HepG2 (cell line): ENCODE measurements at places on chromosomes 12 and 14. TPM values are rescaled to one million over a fixed set of nuclear protein-coding genes. Genes with fewer than 3 reads are reported as not detected.

GRCh38 chr12:2344885-2345284, 292.1 kb downstream of the CACNA1C start:
- DNase-seq = no peak

Gene CD69
- not detected in 2 replicates for total RNA-seq

DNA sequence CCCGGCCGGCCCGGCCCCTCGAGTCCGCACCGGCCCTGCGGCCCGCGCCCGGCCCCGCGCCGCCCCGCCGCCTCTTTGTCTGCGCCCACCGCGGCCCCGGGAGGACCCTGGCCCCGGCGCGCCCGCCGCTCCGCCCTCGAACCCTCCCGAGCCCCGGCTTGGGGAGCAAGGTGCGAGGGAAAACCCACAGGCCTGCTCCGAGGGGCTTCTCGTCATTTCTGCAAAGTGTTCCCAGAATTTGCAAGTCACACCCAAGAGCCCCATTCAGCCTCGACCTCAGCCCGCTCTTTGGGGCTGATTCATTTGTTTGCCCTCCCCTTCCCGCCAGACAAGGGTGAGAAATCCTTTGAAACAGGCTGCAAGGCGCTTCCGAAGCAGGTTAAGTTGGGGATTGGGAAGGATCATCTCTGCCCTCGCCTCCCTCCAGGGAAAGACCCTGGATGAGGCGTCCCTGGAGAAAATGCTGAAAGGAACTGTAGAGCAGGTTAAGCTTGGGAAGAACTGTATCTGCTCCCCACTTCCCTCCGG, 325 bp upstream of the CLIP1 start:
- DNase-seq = peak; percentile 49

DNA sequence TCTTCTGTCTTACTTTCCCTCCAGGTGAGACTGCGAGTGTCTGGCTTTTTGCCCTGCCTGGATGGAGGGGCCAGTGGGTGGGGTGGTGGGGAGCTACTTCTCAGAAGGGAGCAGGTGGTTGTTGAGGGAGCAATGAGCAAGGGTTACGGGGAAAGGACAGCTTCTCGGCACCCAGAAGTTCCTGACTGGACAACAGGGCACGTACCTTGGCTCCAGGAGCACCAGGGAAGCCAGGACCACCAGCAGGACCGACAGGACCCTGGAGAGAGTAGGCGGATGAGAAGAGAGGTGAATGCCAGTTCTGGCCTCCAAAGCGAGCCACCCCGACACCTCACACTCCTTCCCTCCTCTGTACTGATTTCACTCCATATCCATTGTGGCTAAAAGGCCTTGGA, 15.3 kb downstream of the COL2A1 start:
- no peak for DNase-seq

DNA sequence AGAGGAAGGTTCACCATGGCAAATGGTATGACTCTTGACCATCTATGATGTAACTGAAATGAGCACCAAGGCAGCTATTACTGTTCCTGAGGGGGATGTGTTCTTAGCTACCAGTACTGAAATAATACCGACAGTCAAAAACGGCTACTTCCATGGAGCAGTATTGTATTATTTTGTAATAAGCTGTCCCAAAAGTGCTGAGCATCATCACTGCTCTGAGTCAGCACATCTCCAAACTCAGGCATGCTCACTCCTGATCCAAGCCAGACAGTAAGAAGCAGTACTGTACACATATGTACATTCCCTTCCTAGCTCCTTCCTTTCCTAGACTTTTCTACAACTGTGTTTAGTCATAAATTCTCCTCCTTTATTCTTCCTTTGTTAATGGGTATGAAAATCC, 8.6 kb downstream of the VTI1B start:
- no peak for DNase-seq

DNA sequence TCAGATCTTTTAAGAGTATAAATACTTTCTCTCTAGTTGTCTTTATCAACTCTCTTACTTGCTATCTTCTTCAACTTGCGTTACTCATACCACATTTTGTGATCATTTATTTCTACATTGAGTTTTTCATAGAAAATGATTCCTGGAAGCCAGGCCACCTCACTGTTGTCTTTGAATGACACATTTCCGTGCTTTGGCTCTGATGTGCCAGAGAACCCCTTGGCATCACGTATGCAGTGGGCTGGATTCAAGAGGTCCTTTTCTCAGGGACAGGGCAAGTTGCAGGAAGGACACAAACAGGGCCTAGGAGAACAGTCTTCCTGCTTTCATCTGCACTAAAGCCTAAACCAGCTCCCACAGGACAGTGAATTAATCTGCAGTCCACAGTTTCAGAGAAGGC, 70.3 kb upstream of the PYGL start:
- DNase-seq = no peak

DNA sequence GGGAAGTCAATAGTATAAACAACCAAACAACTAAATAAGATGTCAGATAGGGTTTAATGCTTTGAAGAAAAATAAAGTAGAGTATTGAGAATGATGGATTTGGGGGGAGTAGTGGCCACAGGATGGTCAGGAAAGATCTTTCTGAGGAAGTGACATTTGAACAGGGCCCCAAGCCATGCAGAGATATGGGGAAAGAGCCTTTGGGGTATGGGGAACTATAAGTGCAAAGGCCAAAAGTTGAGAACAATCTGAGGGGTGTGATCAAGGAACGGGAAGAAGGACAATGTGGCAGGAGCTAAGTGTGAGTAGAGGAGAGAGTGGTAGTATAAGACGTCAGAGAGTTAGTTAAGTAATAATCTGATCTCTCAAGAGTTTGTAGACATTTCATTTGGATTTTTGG, 1.3 kb downstream of the MRPS35 start:
- DNase-seq = no peak

GRCh38 chr12:32106517-32107358, at the start of gene BICD1:
BICD1 (plus strand) TSS chr12:32106847; CDS start chr12:32107332, 485 bp downstream.
- DNase-seq = peak; percentile 68

GRCh38 chr12:109477185-109477962, at the start of the genes KCTD10 and UBE3B:
KCTD10 (minus strand) TSS chr12:109477300; CDS start chr12:109477262, 38 bp downstream.
UBE3B (plus strand) TSS chr12:109477634; CDS start chr12:109483552, 5,918 bp downstream.
- peak; percentile 72 for DNase-seq

Gene CORO1C
- total RNA-seq = 73.7 and 128 TPM in 2 replicates

DNA sequence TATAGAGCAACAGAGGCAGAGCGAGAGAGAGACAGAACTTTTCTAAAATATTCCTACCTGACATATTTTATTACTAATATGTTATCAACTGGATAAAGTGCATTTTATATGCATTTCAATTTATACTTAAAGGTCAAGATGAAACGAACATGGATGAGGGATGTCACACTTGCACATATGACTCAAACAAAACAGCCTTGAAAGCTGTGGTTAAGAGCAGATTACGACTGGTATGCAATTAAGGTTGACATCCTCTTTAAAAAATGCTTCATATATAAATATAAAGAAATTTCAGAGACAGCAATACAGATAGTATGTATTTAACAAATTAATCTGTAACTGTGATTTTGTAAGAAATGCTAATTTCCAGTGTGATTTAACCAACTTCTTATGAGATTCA, 52.5 kb downstream of the LMO3 start:
- DNase-seq = no peak

DNA sequence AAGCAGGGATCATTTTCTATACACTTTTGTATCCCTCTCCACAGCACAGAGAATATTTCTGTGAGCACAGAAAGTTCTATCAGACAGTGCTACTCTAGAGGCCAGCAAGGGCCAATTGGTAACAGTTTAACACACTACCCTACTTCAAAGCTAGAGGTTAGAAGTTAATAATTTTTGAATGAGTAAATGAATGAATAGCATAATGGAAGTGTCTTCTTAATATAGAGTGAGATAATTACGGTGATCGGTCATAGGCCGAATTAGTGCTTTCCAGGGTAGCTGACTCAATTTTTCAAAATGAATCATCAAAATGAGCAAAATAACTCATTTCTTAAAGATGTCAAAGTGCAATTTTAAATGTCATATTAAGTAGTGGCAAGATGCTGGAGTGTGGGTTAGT, 67.0 kb upstream of the CCDC198 start:
- DNase-seq = no peak
